ENCODE measurements at places on chromosomes 5 and 9.

GRCh38 chr5:111294551-111294950 is 70.4 kb downstream of the CAMK4 start:
- DNase-seq, result no peak

- no peak for DNase-seq
Observed at GRCh38 chr5:90264689-90265544, 144.6 kb downstream of the CETN3 start.

- no peak for DNase-seq
Observed at GRCh38 chr5:132483101-132483500, 7.5 kb downstream of the IRF1 start.

- DNase-seq, result no peak
Observed at GRCh38 chr9:134750450-134751155, 109.0 kb downstream of the COL5A1 start.

DNA sequence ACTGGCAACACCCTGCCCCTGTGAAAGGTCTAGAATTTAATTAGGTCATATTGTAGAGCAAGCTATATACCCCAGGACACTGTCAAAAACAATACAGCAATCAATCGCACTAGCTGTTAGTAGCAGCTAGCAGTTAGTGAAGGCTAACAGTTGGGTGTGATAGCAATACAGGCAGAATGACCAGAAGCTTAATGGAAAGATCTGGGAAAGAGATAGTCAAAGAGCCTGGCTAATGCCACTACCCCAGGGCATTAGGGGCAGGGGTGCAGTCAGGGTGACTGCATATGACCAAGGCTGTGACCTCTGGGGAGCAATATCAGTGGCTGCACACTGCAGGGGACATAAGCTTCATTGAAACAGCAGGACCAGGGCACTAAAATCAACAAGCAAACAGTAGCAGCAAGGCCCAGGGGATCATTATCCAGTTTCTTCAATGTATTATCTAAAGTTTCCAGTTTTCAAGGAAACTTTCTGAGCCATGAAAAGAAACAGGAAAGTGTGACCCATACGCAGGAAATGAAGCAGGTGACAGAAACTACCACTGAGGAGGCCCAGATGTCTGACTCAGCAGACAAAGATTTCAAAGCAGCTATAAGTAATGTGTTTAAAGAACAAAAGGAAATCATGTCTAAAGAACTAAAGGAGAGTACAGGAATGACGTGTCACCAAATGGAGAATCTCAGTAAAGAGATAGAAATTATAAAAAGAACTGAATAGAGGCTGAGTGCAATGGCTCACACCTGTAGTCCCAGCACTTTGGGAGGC is 82.4 kb downstream of the ZNF354C start:
- no peak for DNase-seq

- DNase-seq, result no peak
Observed at GRCh38 chr5:157245476-157245875, 20.4 kb upstream of the CYFIP2 start.

- DNase-seq, result no peak
Observed at GRCh38 chr5:97044052-97044451, 98.4 kb downstream of the LIX1 start.

DNA sequence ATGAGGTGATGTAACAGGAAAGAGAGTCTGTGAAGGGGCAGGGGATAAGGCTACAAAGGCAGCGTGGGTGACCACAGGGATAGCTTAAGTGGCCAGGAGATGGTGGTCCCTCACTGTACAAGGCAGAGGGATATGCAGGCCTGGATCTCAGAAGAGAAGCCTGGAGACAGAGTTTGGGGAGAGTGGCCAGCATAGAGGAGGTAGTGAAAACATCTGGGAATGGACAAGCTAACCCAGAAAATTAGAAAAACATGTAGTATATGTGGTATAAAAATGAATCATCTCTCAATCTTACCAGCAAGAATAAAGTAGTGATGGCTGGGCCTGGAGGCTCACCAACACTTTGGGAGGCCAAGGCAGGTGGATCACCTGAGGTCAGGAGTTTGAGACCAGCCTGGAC is 349.2 kb upstream of the KLF4 start:
- no peak for DNase-seq

DNA sequence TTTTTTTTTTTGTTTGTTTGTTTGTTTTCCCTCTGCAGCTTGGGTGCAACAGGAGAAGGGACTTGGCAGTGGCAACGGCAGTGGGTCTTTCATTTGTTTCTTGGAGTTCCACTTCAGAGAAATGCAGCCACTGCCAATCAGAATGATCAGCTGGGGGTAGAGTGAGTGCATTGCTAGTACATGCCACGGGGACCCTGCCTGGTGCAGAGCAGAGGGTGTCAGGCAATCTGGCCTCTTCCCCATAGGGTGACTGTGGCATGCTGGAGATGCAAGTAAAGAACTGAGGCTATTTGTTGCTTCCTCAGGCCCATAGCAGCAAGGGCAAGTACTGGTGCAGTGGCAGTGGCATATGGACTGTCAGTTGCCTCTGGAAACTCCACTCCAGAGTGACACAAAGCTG is 1073.6 kb upstream of the EDIL3 start:
- DNase-seq, result no peak

DNA sequence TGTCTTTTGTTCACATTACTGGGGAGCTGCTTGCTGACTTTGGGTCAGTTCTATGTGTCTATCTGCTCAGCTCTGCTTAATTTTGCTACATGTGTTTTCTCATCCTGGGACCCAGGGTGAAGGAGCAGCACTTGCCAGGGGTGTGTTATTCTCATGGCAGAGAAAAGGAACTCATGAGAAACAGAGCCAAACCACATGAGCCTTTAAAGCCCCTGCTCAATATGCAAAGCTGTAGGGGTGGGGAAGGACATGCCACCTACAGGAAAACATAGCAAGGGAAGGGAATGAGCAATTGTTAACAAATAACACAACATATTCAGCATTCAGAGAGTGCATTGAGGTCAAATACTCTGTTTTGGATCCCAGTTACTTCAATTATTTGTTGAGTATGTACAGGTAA is 290.9 kb downstream of the CDK5RAP2 start:
- DNase-seq, result no peak

DNA sequence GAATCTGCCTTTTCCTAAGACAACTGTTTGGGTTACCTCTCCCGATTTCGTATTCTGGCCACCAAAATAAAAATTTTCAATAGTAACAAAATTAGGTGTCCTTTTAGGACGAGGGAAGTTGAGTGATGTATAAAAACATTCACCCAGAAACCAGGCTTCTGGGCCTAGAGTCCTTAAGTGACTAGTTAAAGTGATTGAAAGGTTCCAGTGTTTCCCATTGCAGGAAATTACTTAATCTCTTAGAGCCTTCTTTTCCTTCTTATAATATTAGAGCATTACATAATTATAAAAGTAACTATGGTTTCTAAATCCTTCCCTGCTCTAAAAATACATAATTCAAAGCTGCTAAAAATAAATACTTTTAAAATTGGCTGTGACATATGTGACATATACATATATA is 7.3 kb downstream of the MCIDAS start:
- DNase-seq, result no peak

GRCh38 chr9:16521868-16522411 is 348.5 kb downstream of the BNC2 start:
- no peak for DNase-seq

- no peak for DNase-seq
Observed at GRCh38 chr9:126335837-126336735, 9.5 kb downstream of the MVB12B start.

- no peak for DNase-seq
Observed at GRCh38 chr5:64292611-64293215, 127.1 kb downstream of the RNF180 start.

- DNase-seq, result no peak
Observed at GRCh38 chr5:174529925-174530681, 194.3 kb upstream of the MSX2 start.

DNA sequence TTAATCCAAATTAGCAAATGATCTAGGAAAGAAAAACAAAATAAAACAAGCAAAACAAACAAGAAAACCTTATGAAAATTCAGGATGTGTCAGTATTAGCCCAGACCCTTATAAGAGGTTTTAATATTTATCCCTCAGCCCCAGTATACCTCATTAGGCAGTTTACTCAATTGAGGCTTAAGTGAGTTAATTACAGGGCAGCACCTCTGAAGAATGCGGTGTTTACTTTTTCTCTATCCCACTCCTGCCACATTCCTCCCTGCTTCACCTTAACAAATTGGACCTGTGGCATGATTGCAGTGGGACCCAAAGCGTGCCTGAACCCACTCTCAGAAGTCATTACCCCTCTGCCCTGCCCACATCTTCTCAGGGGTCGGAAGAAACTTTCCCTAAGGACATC is 67.1 kb downstream of the SIL1 start:
- no peak for DNase-seq

DNA sequence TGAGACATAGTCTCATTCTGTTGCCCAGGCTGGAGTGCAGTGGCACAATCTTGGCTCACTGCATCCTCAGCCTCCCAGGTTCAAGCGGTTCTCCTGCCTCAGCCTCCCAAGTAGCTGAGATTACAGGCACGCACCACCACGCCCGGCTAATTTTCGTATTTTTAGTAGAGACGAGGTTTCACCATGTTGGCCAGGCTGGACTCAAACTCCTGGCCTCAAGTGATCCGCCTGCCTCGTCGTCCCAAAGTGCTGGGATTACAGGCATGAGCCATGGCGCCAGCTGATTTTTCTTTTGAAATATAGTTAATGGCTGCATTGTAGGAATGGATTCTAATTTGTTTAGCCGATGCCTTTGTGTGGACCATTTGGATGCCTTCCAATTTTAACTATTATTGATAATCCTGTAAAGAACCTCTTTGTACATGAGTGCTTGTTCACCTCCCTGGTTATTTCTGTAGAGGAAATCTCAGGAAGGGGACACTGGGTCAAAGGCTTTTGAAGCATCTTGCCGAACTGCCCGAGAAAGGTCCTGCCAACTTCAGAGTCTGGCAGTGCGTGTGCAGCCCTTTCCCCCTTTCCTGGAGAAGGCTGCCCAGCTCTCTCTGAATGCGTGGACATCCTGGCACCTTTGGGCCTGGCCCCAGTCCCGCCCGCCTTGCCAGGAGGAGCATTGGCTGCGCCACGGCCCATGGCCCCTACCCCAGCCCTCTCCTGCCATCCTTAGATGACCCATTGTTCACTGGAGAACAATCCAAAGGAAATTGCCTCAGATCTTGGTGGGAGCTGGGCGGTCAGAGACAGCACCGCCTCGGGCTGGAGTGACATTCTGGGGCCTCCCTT is 8.9 kb upstream of the NUP214 start:
- DNase-seq, result no peak

DNA sequence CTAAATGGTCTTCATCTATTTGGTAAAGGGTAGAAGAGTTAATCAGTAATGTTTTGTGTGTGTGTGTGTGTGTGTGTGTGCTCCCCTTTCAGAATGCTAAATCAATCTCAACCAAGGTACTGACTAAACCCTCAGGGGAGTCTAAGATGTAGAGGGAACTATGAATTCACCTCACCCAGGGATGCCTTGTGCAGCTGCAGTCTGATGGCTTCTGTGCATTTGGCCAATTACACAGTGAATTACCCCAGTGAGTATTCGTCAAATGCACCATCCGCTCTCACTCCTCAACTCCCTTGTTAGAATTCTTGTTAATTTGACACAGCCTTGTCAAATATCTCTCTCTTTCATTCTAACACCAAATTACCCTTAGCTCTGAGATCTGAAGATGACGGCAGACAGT is 234.6 kb downstream of the GABRB2 start:
- no peak for DNase-seq

- DNase-seq, result no peak
Observed at GRCh38 chr5:115136294-115136693, 33.4 kb downstream of the TRIM36 start.

- no peak for DNase-seq
Observed at GRCh38 chr9:123359546-123359945, 3.5 kb downstream of the CRB2 start.

DNA sequence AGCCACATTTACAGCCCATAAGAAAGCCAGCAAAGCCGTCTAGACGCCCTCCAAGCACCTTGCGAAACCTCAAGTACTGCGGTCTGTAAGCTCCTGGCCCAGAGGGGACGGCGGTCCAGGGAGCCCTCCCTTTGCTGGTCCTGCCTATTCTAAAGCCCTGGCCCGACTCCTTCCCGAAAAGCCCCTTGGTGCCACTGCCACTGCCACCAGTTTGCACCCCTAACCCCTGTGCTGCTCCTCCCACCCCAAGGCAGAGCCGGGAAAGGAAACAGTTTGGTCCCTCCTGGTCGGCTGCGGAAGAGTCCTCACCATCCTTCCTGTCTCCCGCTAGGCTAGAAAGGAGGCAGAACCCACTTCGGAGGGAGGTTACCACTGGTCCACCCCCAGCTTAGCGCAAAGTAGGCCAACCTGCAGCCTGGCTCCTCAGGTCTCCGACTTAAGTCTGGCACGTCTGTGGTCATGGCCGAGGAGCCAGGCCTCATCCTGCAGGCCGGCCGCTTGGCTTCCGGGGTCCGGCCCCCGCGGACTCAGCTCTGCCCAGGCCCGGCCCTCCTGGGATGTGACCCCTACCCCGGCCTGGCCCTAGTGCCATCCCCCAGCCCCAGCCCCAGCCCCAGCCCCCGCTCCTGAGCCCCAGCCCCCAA is 916 bp downstream of the TOR1A start:
- DNase-seq, result peak; percentile 7

GRCh38 chr9:129446828-129447550 is 173.9 kb downstream of the C9orf50 start:
- no peak for DNase-seq

- no peak for DNase-seq
Observed at GRCh38 chr5:163565492-163565891, 60.1 kb downstream of the MAT2B start.

Measured in SIG-M5 (cell line).